ENCODE measurements at places on chromosomes 5 and 9.

DNA sequence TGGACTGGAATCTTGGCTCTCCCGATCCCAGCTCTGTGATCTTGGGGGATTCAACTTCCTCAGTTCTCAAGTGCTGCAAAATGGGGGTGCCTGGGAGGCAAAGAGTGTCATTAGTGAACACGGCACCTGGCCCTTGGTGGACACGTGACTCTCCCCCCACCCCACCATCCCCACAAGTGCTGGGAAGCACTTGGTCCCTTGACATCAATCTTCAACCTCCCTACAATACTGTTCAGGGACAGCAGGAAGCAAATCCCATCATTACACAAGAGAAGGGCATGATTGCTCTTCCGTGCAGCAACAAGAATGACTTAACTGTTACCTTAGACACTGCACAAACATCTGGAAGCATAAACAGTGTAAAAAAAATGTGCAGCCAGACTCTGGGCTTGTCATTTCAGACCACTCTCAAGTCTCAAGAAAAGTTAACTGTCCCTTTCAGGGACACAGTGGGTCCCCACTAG lies 61.4 kb downstream of the PSMB7 start:
- no peak for DNase-seq

GRCh38 chr5:32232441-32233219 lies 58.5 kb upstream of the GOLPH3 start:
- DNase-seq, result peak; percentile 66

GRCh38 chr9:83020864-83021263 lies 42.1 kb downstream of the RASEF start:
- no peak for DNase-seq

DNA sequence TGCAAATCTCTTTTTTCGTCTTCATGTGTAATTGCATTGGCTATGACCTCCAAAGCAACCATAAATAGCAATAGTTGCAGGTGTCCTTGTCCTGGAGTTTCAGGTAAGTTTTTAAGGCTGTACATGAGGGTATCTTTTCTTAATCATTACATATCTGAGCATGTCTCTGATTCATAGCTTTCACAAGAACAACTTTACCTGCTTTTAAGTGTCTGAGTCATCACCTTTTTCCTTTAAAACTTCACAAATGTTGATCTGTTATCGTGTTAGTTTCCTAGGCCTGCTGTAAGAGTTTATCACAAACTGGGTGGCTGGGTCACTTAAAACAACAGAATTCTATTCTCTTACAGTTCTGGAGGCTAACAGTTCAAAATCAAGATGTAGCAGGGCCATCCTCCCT lies 13.8 kb downstream of the GARNL3 start:
- no peak for DNase-seq

GRCh38 chr9:111483858-111484571 lies at the start of gene ECPAS:
TSS of gene ECPAS (minus strand) at chr9:111484383. CDS start at chr9:111472918, 11,465 bp downstream.
- peak; percentile 70 for DNase-seq

DNA sequence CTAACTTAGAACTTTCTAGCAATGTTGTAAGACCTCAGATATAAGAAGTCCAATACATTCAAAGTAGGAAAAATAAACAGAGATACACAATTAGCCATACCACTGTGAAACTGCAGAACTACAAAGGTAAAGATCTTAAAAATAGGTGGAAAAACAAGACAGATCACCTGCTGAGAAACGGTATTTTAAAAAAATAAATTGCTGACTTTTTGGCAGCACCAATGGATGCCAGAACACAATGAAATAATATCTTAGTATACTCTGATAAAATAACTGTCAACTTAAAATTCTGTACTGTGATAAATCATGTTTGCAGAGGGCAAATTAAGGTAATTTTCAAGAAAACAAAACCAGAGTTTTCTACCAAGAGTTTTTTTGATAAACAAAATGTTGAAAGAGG lies 138.9 kb downstream of the FBN2 start:
- DNase-seq, result no peak

GRCh38 chr9:117153021-117153420 lies 261.8 kb downstream of the ASTN2 start:
- DNase-seq, result no peak

- DNase-seq, result no peak
These were observed 22.2 kb downstream of the AMBP start for GRCh38 chr9:114055894-114056293.

- no peak for DNase-seq
These were observed 674.1 kb downstream of the NR2F1-AS1 start for GRCh38 chr5:92906798-92907376.

GRCh38 chr5:74146796-74147195 lies 493.7 kb downstream of the ENC1 start:
- DNase-seq, result no peak

GRCh38 chr5:68347536-68347935 lies 132.0 kb downstream of the PIK3R1 start:
- no peak for DNase-seq

DNA sequence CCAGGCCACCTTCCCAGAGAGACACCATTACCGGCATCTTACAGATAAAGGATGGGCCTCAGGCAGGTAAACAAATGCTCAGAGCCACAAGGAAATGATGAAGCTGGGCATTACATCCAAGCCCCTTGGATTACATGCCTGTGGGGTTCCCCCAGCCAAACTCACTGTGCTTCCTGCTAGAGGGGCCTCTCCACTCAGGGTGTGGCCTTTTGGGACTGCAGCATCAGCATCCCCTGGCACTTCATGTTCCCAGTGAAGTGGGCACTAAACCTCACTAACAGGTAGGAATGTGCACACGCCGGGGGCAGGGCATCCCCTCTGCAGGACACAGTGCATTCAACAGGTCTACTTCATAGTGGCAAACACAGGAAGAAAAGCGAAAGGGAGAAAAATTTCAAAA lies 125.9 kb downstream of the ROR2 start:
- DNase-seq, result no peak

DNA sequence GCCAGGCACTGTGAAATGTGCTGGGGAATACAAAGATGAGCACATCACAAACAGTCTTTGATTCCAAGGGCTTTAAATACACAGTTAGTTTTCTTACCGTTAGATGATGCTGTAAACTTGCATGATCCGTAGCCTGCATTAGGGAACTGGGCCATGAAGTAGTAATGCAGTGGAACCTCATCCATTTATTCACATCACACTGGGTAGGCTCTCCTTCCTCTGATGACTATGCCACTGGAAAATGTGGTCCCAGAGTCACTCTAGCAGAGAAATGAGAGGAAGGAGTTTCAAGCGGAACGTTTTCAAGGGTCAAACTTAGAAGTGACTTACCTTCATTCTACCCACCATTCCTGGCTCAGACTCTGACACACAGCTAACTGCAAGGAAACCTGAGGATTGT lies 26.4 kb downstream of the ZFAND5 start:
- DNase-seq, result no peak

DNA sequence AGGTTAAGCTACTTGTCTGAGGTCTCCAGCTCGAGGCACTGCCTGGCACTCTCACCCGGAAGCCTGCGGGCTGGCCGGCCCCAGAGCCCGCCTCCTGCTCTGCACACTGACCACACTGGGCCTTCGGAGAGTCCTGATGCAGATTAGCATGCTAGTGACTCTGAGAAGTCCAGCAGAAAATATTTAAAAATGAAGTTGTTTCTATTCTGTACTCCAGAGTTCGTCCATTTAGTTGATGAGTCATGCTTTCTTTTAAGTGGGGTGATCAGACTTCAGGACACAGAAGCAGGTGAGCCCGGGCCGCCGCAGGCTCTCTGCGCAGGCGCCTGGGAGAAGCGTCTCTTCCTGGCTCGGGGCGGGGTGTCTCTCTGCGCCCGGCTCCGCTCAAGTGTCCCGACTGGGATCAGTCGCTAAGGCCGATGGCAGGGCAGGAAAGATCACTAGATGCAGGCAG lies 32.5 kb downstream of the FAM240B start:
- DNase-seq, result peak; percentile 24

- DNase-seq, result no peak
These were observed 32.4 kb downstream of the PCDHGC5 start for GRCh38 chr5:141521244-141521781.

DNA sequence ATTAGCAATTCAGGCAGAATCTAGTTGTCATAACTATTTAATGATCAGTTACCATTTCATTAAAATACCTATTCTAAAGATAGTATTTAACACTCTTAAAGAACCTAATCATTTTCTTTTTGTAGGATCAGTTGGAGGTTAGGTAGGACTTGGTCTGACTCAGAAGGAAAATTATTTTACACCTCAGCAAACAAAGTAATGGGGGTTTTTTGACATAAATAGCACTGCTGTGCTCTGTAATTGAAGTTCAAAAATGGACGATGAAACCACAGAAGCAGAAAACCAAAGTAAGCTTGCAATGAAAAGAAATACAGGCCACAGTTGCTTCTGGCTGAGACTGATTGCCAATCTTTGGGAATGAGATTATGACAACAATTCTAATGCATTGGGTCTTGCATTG lies 187.0 kb upstream of the TRPM3 start:
- DNase-seq, result no peak

DNA sequence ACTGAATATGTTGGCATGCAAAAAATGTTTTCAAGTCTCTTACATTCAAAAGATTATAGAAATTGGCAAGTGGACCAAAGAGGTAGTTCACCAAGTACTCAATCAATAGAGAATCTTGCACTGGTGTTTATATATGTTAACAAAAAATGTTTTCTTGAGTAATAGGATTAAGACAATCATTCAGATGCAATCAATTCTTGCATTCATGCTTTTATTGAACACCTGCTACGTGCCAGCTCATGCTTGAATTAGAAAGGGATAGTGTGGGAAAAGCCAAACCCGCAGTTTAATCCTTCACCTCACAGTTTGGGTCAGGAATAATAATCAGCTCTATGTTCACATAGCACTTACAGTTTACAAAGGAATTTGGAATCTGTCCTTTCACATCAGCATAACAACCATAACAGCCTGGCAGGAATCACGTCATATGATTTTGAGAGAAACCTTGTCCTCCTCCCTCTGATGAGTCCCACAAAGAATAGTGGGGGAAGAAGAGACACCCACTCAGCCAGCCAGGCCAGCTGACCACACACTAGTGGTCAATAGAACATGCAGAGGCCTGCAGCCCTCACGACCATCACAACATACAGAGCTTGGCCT lies 36.8 kb upstream of the FRRS1L start:
- no peak for DNase-seq

GRCh38 chr5:153753645-153754432 lies 263.4 kb downstream of the GRIA1 start:
- DNase-seq, result no peak

DNA sequence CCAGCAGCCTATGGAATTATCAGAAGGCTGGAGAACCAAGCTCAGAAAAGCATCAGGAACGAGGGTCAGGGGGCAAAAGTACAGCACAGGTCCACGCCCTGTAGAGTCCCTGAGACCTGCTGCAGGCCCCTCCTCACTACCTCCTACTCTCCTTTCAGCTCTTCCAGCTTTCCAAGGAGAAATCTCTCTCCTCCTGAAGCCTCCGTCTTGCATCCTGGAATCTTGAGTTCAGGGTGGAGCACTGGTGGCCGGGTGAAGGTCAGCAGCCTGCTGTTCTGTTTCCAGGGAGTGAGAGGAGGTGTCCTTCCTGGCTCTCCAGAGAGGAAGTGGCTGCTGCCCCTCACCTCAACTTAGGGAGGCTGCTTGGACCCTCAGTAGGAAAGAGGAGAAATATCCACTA lies 342.3 kb downstream of the ZSWIM6 start:
- DNase-seq, result no peak

Data from CD4-positive, alpha-beta memory T cell (primary cell).